ENCODE measurements at places on chromosomes 11 and 22.
A peak's percentile ranks its signal among the peaks of the same experiment; 100 is the strongest.

DNA sequence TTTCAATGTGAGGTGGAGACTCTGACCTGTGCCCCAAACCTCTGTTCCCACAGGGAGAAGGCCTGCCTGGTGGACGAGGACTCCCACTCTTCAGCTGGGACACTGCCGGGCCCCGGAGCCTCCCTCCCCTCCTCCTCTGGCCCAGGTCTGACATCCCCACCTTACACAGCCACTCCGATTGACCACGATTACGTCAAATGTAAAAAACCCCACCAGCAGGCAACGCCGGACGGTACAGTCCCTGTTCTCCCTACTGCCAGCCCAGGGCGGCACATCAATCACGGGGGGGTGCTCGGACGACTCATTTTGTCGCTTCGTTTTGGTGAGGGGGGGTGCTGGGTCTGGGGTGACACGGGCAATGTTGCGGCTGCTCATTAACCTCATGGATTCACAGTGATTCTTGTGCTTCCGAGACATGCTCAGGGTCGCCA lies 83.3 kb upstream of the SUSD2 start:
- no peak for DNase-seq

- no peak for DNase-seq
These were observed 45.8 kb downstream of the HEPHL1 start for GRCh38 chr11:94066901-94067429.

DNA sequence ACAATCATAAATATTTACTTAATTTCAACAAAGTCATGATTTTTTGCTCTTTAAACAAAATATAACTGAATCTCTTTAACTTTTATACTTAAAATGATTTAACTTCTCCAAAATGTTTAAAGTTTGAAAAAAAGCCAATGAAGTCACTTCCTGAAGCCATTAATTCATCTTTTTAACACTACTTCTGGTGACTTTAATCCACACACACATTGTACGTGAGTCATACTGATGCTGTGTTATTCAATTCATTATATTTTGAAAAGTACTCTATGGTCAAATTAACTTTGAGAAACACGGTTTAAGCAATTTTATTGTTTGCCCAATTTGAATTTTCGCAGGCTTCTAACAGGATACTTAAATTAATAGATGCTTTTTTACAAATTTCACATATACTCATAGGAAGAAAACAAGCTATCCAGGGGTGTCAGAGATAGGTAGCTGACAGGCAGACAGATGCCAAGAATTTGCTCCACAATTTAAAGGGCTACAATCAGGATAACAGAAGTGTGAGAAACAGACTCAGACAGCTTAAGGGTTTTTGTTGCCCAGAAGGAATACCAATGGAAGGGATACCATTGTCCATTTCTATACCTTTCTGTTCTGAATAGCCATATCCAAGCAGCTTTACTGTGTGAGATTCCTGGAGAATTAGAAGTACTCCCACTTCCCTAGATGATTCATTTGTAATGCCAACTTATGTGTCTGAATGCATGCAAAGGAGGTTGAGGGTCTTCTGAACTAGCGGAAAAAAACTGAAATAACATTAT lies 118.4 kb downstream of the RBFOX2 start:
- no peak for DNase-seq

DNA sequence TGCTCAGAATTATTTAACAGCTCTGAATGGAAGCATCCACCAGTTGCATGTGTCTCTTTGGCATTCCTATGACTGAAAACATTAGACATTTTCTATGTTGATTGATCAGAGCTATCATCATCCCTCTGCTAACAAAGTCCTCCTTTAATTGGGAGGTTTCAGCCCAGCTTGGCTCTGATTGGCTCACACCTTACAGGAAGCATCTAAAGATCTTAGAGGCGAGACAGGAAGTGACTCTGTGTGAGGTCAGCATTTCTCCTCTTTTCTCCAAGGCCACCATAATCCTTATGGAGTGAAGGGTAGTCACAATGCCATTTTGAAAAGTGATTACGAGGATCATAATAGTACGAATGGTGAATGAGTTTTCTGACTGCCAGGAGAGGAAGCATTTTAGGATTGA lies 260.8 kb downstream of the MIAT start:
- DNase-seq, result no peak

DNA sequence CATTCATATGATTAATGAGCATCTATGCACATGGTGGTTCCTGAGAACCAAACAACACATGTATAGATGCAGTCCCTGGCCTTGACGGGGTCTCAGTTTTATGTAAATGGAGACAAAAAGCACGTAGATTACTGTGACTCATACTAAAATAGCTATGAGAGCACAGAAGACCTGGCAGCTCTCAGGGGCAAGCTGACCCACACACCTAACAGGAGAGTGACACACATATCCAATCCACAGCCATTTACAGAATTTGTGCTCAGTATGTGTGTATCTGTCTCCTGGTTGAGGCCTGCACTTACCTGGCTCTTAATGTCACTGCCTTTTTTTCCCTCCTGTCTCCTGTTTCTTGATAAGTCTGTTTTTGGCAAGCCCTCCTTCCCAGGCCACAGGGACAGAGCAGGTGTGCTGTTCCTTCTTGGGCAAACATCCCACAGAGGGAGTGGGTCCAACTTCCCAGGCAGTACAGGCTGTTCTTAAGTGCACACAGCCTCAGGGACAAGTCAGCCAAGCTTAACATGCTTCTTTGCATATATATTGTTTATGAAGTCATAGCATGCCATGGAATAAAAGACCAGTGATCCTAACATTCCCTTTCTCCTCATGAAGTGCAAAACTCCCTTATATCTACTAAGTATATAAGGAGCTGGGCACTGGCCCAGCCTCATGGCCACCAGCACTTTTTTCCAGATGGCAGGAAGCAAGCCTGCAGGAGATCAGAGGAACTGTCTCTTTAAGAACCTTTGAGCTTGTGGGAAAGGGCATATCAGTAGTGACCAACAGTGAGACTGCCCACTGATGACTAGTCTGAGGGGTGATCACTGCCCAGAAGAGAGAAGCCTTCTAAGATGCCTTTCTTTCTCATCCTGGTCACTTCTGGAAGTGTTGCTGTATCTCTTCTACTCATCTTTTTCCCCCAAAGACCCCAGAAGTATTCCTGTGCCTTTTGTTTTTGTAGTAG lies 124.7 kb upstream of the CCDC90B start:
- DNase-seq, result no peak

GRCh38 chr22:27880778-27881394 lies 38.2 kb downstream of the PITPNB start:
- no peak for DNase-seq

DNA sequence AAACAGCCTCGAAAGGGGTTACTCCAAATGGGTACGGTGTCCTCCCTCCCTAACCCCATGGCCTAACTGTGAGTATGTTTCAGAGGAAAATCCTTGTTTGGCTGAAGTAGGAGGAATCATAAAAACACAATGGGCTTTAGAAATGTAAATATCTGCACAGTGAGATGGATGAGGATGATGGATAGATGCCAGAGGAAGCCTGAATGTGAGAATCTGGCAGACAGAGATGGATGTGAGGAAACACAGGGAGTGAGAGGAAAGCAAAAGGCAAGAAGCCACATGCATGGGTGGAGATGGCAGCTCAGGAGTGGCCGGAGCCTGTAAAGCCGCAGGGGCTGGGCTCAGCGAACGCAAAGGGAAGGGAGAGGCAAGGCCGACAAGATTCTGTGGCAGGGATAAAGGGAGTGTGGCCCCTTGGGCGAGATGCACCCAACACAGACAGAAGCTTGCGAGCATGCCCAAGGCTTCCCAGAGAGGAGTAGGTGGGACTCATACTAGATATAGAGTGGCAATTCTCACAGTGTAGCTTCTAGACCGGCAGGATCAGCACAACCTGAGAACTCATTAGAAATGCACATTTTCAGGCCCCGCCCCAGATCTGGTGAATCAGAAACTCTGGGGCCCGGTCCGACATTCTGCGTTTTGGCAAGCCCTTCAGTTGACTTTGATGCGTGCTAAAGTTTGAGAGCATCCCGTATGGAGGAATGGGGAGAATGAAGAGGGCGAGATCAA lies 237.3 kb upstream of the CADM1 start:
- peak; percentile 85 for DNase-seq

DNA sequence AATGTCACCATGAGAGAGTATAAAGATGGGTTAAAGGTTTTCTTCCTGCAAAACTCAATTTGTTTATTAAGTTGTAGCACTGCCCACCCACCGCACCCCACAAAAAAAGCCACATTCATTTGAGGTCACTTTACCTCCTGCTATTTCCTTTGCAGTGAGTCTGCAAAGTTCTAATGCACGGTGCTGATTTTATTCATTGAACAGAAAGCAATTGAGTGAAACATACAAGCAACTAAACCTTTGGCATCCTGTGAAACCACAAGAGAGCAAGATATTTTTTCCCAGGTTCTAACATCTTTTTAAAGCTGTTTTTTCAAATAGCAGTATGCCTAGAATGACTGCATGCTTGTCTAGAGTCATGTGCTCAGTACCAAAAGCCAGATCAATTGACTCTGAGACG lies 39.0 kb downstream of the RRAS2 start:
- DNase-seq, result no peak

DNA sequence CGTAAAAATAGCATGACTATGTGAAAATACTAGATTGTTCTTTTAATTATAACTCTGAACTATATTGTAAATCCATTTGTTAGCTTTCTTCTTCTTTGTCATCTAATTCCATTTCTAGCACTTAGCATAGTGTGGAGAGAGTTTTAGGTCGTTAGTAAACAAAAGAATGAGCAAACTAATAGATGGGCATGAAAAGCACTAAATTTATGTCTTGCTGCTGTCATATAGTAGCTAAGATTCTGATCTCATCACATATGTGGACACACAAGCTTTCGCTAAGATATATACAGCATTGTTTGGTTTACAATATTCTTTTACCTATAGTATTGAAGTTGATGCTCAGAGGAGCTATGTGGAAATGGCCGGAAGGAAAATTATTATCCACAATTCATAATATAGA lies 370.5 kb downstream of the CNTN5 start:
- no peak for DNase-seq

DNA sequence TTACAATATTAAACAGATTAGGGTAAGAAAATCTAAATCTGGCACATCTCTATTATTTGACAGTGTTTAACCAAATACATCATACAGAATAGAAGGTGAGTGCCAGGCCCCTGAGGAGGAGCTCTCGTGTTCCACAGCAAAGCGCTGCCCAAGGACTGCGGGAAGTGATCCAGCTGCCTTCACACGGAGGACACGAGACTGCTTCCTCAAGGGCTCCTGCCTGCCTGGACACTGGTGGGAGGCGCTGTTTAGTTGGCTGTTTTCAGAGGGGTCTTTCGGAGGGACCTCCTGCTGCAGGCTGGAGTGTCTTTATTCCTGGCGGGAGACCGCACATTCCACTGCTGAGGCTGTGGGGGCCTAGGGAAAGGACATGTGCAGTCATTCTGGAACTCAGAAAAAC lies 71.1 kb downstream of the NCAPD3 start:
- DNase-seq, result no peak

- DNase-seq, result no peak
These were observed 13.1 kb downstream of the CABP7 start for GRCh38 chr22:29732883-29733282.

DNA sequence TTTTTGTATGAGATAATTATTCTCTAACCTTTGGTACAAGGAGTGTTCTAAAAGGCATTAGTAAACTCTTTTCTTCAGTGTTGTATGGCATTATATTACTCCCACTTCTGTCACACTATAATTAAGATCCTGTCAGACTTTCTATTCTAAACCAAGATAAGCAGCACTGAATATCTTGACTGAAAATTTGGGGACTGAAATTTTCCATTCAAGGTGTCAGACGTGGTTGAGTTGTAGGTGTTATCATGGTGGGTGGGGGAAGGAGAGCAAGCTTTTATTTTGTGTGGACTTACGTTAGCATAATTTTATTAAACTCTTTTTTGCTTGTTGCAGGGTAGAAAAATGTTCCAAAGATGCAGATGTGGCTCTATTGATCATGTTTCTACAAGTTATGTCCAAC lies 22.9 kb downstream of the MUC15 start:
- no peak for DNase-seq

DNA sequence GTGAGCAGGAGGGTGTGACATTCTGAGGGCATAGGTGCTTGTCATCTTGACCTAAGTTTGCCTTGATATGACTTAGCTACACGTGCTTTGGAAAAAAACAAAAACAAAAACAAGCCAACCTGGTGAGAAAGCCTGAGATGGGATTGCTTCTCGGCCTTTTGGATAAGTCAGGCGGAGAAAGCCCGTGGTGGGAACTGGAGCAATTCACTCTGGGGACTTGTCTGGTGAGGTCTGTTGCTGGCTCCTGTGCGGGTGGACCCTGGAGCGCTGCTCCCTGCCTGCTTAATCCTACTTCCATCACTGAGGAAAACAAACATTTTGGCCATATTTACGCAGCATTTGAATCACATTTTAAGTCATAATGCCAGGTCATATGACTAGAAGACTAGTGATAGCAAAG lies 100.3 kb downstream of the SNX19 start:
- no peak for DNase-seq

DNA sequence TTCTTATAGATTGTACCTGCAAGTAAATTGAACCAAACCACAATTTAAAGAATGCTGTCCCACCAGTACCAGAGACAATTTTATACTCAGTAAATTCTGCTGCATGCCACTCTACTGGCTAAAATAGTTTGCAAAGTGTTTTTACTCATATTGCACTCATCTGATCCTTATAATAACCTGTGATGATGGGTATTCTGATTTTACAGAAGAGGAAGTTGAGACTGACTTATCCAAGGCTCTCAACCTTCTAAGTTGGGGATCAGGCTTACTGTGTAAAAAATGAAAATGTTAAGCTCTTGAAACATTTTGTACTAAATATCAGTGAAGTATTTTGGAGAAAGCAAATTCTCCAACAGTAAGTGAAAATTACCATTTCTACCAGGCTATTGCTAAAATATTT lies 37.9 kb downstream of the RNF169 start:
- DNase-seq, result no peak

GRCh38 chr22:24214467-24215285 lies 30.2 kb downstream of the GGT5 start:
- no peak for DNase-seq

DNA sequence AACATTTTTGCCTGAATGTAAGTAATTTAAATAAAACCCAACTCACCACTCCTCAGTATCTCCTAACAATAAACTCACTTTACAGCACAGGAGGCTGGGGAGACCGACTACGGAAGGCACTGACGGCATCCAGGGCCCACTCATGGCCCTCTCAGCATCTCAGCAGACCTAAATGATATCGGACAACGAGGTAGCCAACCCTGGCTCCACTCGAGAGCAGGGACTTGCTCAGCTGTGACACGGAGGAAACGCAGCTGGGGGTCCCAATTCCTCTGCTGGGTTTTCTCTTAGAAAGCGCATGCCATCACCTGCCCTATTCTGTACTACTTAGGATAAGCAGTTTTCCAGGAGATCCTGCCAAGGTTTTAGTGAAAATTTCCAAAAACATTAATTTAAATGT lies 109.1 kb upstream of the BID start:
- DNase-seq, result no peak

DNA sequence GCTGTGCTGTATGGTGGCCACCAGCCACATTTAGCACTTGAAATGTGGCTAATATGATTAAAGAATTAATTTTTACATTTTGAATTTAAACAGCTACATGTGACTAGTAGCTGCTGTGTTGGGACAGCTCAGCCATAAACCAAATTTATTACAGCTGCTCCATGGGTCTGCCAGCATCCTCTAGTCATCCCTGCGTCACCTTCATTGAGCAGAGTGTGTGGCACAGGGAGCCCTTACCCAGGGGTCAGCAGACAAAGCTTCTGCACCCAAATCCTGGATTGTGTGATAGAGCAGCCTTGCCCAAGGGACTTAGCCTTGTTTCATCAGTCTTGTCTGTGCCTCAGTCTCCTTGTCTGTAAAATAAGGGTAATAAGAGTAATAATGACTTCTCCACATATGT lies 19.4 kb upstream of the ACCSL start:
- no peak for DNase-seq

GRCh38 chr11:34619062-34619516 lies 1.8 kb upstream of the EHF start:
- no peak for DNase-seq

- DNase-seq, result no peak
These were observed 9.8 kb upstream of the ZDHHC13 start for GRCh38 chr11:19107125-19107524.

Data from NCI-H748 treated with DMSO at 0.1 percent for 48 hours (cell line).